ENCODE measurements at places on chromosomes 3 and 15.

- no peak for DNase-seq
These were observed 268.6 kb upstream of the PLSCR5 start for GRCh38 chr3:146873748-146874147.

- DNase-seq = peak; percentile 33
These were observed 82.2 kb upstream of the SLC25A26 start for GRCh38 chr3:66138336-66139313.

DNA sequence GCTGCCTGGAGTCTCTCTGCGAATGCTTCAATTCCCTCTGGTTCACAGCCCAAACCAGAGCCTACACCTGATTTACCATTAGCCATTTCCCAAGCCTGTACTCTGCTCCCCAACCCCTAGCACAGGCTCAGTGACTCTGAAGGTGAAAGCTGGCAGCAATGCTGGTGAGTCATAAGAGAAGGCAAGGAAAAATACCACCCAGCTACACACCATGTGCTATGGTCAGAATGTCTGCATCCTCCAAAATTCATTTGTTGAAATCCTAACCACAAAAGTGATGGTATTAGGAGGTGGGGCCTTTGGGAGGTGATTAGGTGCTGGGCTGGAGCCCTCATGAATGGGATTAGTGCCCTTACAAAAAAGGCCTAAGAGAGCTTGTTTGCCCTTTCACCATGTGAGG lies 117.1 kb upstream of the TJP1 start:
- no peak for DNase-seq

GRCh38 chr3:135017003-135017893 lies 222.2 kb downstream of the EPHB1 start:
- DNase-seq = no peak

- peak; percentile 30 for DNase-seq
These were observed 39.6 kb downstream of the CORO2B start for GRCh38 chr15:68618394-68618793.

GRCh38 chr3:178663201-178663934 lies 127.1 kb downstream of the KCNMB2 start:
- DNase-seq = no peak

DNA sequence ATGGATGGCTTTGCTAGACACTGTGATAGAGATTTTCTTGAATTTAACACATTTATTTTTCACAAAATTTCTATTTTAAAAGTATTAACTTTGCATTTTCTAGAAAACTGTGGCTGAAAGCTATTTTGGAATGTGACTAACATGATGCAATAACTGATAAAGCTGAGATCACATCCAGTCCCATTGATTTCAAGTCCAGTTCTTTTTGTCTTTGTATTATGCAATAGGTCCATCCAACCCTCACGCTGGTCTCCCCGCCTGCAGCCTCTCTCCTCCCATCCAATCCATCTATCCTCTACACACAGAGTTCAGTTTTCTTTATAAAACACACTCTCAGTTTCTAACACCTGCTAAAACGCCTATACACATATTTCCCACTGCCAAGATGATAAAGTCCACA lies 178.8 kb downstream of the CNTN3 start:
- DNase-seq = no peak

DNA sequence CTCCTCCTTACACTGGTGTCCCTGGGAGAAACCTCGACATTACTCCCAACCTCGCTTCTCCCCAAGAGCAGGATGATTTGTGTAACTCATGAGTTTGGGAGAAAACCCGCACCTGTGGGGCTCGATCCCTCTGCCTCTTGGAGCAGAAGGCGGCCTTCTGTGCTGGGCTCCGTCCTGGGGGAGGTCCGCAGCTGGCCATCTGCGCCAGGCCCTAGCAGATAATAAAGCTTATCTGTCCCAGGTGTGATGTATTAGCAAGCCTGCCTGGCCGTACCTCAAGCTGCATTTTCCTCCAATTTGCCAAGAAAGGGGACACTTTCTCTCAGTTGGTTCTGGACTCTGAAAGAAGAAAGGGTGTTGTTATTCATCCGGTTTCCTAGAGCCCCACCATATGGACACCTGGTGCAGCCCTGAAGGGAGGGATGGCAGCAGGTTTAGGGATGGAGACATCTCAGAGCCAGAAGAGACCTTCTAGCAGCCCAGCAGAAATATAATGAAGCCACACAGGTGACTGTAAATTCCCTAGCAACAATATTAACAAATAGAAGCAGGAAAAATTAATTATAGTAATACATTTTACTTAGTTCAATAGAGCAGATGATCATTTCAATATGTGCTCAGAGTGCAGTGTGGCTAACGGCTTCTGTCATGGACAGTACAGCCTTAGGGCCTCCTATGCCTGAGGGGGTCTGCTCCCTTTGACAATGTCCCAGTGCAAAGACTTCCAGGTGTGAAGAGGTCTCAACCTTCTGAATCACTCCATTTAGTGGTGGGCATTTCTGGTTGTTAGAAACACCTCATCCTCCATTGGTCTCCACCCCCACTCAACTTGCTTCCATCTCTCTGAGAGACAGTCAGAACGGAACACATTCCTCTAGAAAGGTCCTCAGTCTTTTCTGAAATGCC lies 94.8 kb downstream of the CPN2 start:
- DNase-seq = no peak

DNA sequence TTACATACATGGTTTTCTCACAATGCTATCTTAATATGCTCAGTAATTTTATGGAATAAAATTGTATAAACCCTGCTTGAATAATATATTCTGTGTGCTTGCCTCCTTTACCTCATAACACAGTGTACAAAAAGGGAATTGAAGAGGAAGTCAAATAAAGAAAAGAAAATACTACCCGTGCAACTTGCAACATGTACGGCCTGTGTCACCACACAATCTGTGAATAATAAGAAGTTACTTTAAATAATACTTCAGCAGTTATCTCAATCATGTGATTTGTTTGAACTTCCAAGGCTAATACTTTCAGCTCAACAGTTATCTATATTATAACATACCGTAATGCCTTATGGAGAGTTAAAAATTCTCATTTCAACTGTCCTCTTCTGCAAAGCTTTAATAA lies 58.1 kb upstream of the SATB1 start:
- no peak for DNase-seq

- peak; percentile 97 for DNase-seq
These were observed 116.5 kb downstream of the SLC9A9 start for GRCh38 chr3:143731776-143732175.

DNA sequence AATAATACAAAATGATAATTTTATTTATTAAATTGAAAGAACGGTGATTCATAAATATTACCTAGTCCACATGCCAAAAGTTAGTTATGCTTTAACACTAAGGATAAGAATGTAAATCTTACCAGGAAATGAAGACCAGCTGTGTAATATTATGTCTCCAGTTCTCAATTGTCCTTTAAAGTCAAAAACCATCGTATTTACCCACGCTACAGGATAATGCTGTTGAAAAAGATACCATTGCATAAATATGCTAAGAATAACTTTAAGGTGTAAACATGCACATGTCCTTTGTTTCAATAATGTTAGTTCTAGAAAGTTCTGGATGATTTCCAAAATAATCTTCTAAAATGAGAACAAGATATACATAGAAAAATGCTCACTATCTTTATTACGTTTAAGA lies 103.5 kb downstream of the FAIM start:
- DNase-seq = no peak

GRCh38 chr15:28125673-28126651 lies 26.8 kb upstream of the OCA2 start:
- DNase-seq = peak; percentile 58

DNA sequence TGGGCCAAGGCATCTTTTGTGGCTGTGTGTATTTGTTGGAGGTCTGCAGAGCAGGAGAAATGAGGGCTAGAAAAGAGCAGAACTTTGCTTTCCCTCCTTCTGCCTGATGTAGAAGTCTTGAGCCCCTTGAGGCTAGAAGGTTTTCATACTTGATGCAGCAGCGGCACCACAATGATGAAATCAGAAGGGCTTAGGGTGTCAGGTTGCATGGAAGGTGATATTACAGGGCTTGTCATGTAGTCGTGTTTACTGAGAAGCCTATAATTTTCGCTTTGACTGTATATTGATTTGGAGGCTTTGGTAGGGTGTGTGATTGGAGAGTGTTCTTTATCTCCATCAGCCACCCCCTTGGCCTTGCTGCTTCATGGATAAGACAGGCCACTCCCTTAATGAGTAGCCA lies 339.8 kb downstream of the THSD4 start:
- no peak for DNase-seq

DNA sequence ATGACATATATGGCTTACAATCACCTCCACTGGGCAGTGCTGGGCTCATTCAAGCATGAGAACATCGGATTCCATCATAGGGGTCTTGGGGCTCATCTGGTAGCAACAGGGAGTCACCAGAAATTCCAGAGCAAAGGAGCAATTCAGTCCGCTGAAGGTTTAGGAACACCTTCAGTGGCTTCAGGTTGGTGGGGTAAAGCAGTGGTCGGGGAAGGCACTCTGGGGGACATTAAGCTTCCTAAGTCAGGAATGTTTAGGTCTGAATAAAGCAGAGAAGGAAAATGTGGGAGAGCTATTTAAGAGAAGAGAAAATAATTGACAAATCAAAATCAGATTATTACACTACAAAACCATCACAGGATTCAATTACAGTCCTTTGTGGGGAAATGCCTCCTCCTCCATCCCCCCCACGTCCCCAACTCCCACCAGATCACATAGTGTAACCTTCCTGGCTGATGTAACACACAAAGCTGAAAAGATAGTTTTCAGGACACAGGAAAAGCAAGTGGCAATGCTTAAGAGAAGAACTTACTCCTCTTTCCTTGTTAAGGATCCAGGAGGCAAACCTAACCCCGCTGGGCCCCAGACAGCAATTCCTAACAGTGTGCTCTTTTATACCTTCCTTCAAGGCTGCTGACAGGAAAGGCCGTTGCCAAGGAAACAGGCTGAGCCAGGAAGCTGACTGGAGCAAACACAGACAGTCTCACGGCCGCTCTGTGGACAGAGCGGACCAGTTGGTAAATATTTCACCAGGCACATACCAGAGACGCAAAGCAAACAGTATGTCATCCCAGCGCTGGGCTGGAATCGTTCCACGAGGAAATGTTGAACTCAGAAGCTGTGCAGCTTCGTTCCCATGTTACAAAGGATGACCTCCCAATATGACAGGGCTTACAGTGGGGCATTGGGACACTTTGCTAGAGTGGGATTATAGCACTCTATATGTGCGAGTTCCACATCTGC lies 57.5 kb upstream of the LMCD1 start:
- no peak for DNase-seq

DNA sequence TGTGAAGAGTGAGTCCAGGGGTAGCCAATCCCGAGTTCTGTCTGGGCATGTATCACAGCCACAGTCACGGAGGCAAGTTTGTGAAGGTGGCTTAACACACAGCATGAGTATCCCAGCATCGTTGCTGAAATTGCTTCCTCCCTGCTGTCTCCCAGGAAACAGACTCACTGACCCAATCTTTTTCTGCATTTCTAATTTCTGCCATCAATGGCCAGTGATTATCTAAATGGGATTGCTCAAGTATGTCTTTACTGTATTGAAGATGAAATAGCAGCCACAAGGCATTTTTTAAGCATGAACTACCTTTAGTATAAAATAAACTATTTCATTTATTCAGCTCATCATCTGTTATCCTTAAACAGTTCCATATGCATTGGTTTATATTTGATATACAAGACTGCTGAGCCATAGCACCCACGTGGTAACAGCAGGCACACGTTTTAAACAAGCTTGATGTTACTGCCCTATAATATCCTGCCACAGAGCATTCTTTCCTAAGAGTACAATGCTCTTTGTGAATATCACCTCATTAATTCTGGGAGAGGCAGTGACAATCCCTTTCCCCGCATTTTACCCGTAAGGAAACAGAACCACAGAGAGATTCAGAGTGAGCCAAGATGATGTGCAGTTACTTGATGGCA lies 276.6 kb upstream of the THBS1 start:
- no peak for DNase-seq

GRCh38 chr15:80796407-80796806 lies 17.2 kb downstream of the CEMIP start:
- DNase-seq = no peak

GRCh38 chr3:139751789-139752188 lies 74.0 kb upstream of the NMNAT3 start:
- no peak for DNase-seq

DNA sequence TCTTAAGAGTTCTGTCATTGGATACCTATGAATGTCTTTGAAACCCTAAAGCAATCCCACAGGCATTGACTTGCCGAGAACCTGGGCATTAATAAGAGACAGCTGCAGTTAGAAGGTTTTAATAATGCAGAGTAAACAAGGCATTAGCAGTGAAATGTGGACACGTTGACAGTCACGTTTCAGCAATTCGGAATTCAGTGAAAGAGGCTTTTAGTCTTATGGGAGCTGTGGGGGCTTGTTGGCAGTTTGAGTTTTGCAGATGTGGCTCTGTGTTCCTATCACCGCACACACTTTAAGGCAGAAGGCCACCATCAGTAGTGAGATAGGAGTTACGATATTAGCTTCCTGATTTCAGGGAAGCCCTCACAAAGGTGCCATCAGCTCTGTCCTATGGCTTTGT lies 145.2 kb upstream of the NUDT16 start:
- no peak for DNase-seq

GRCh38 chr15:85582131-85583079 lies 202.0 kb downstream of the AKAP13 start:
- no peak for DNase-seq

DNA sequence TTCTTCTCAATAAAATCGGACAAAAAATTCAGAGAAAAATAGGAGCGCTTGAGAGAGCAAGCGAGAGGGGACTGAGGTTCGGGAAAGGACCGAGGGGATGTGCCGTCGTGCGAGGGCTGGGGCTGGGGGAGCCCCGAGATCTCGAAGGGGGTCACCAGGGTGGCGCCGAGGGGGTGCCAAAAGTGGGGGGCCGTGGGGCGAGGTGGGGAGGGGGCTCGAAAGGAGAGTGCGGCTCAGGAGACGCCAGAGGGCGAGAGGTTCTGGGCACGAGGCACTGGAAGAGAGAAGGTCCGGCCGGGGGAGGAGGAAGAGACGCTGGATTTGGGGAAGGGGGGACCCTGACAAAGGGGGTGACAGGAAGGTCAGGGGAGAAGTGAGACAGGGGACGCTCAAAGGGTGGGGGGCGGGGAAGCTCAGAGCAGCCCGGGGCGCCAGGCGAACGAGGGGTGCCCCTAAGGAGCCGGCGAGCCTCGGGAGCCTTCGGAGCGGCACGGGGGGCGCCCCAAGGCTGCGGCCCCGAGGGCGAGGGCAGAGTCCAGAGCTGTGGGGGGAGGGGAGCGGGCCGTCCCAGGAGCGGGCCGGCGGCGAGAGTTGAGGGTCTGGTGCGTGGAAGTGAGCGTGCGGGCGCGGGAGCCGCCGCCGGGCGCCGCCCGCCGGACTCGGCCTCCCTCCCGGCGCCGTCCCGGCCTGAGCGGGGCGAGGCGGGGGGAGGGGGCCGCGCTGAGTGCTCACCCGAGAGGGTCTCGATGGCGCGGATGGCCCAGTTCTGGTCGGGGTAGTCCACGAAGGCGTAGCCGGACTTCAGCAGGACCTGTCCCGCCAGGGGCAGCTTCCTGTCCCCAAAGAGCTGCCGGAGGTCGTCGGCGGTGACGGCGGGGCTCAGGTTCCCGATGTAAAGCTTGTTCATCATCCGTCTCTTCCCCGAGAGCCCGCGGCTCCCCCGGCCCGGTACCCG lies 514 bp downstream of the IGF2BP2 start:
- no peak for DNase-seq

- DNase-seq = peak; percentile 19
These were observed 285.1 kb upstream of the MANF start for GRCh38 chr3:51099794-51100535.

Measured in NCI-H446 (cell line).